ENCODE measurements at places on chromosomes 6 and 20.

- no peak overlapping the region for H3K4me3 ChIP-seq
- DNase-seq = no peak
- no peaks in the 10 kb centered on the region for H3K27me3 ChIP-seq
- no peaks in the 10 kb centered on the region for H3K36me3 ChIP-seq
- H3K27ac ChIP-seq = no peak overlapping the region
These were observed 61.7 kb upstream of the GFRAL start for GRCh38 chr6:55265409-55266114.

GRCh38 chr6:6826095-6826901, 237.8 kb downstream of the LY86 start:
- no peaks in the 10 kb centered on the region for H3K36me3 ChIP-seq
- H3K4me1 ChIP-seq = peaks cover 31% of the 10 kb centered on the region
- DNase-seq = peak; percentile 88
- peak overlapping the region; percentile 39 for H3K4me3 ChIP-seq
- H3K27ac ChIP-seq = peak overlapping the region; percentile 98

- H3K4me3 ChIP-seq = no peak overlapping the region
- H3K36me3 ChIP-seq = no peaks in the 10 kb centered on the region
- no peaks in the 10 kb centered on the region for H3K4me1 ChIP-seq
- no peak for DNase-seq
- peaks cover 49% of the 10 kb centered on the region for H3K27me3 ChIP-seq
- H3K27ac ChIP-seq = no peak overlapping the region
These were observed 260.9 kb downstream of the TAF4 start for GRCh38 chr20:61804752-61805295.

DNA sequence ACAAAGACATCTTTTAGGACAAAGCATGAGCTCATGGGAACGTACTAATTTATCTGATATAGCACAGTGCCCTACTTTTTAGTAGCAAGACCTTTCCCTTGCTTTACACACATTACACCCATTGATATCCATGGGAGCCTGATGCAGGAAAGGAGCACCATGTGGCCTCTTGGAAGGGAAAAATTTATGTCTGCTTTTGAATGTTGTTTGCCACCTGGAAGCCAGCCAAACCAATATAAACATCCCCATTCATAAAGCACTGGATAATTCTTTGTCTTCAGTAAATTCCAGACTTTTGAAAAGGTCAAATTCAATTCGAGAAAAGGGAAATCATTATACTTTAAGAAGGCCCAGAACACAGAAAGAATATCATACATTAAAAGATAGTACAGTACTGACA, 152.3 kb upstream of the BEND6 start:
- no peak for DNase-seq
- no peak overlapping the region for H3K4me3 ChIP-seq
- peaks cover 84% of the 10 kb centered on the region for H3K4me1 ChIP-seq
- peak overlapping the region; percentile 87 for H3K27ac ChIP-seq
- no peaks in the 10 kb centered on the region for H3K36me3 ChIP-seq
- H3K27me3 ChIP-seq = no peaks in the 10 kb centered on the region

- no peak overlapping the region for H3K27ac ChIP-seq
- H3K4me1 ChIP-seq = no peaks in the 10 kb centered on the region
- H3K27me3 ChIP-seq = no peaks in the 10 kb centered on the region
- no peaks in the 10 kb centered on the region for H3K36me3 ChIP-seq
These were observed 41.5 kb upstream of the SMIM28 start for GRCh38 chr6:138336221-138336620.

- no peaks in the 10 kb centered on the region for H3K36me3 ChIP-seq
- no peak for DNase-seq
- no peak overlapping the region for H3K4me3 ChIP-seq
- no peaks in the 10 kb centered on the region for H3K4me1 ChIP-seq
- H3K27ac ChIP-seq = no peak overlapping the region
These were observed 256.2 kb downstream of the FNDC1 start for GRCh38 chr6:159425421-159425820.

Measured in gastrocnemius medialis (tissue), 4 donors.